ENCODE measurements at places on chromosomes 7 and 10.

DNA sequence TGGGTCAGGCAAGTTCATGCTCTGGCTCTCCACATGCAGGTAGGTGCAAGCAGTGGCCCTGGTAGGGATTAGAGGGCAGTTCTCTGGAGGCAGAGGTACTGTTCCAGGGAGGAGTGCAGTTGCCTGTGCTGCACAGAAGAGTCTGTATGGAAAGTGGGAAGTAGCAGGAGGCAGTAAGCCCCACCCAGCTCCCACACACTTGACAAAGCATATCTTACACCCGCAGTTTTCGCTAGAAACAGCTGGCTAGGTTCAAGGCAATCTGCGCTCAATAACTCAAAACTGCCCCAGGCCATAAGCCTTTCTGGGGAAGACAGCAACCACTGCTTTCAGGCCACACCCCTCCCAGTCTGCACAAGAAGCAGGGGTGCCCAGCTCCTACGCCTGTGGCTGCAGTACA, 33.1 kb upstream of the ARMC3 start:
- DNase-seq = peak; percentile 74

DNA sequence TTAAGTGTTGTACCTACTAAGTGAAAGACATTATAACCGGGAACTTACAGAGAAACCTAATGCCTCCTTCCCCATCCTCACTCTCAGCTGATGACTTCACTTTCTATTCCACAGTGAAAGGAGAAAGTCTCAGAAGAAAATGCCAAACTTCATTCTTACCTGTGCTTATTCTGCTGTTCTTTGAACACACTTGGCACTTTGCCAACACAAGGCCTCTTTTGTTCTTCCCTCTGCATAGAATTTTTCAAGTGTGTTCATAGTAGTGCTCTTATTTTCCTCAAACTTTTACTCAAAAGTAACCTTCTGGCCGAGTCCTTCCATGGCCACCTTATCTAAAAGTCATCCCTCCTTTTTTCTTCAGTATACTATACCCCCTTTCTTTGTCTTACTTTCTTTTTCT, 59.4 kb upstream of the ETV1 start:
- DNase-seq = no peak

DNA sequence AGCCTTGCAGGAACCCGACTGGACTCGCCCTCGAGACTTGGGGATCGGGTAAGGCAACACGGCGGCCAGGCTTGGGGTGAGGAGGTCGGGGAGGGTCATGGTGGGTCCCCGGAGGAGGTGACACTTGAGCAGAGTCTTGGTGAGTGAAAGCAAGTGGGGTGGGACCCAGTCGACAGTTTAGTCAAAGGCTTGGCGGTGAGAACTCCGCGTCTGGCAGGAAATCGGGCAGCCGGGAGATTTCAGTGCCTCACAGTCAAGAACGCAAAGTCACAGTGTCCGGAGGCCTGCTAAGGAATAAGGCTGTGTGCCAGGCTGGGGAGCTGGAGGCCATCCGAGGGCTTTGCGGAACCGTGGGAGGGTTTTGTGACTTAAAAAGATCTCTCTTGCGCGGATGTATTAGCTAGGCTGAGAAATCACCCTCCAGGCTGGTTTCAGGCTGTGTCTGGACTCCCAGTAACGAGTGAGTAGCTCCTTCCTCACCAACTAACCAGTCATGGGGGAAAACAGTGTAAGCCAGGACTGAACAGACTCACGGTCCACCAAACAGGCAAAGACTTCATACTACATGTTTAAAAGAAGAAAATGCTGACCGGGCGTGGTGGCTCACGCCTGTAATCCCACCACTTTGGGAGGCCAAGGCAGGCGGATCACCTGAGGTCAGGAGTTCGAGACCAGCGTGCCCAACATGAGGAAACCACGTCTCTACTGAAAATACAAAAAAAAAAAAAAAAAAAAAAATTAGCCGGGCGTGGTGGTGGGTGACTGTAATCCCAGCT, 613 bp downstream of the AP5Z1 start:
- no peak for DNase-seq

- DNase-seq = no peak
Observed at GRCh38 chr10:11270135-11270857, 252.6 kb downstream of the CELF2 start.

DNA sequence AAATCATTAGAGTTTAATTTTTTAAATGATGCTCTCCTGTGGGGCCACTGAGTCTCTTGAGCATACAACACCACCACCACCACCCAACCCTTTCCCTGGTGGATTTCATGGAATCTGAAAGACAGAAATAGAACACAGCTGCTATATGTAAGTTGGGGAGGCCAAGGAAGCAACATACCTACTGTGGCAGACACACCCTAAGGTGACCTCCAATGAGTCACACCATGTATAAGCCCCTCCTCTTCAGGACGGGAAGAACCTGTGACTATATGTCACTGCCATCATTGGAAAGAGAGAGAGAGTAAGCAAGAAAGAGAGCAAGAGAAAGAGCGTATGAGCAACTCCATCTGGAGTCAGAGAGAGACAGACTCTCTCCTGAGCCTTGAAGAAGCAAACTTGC, 172.4 kb upstream of the NFE2L3 start:
- no peak for DNase-seq

GRCh38 chr10:96339956-96340904, 18.6 kb downstream of the OPALIN start:
- DNase-seq = peak; percentile 20

GRCh38 chr10:77478247-77478961, 159.2 kb downstream of the KCNMA1 start:
- no peak for DNase-seq

Data from SK-N-MC (cell line).